ENCODE measurements at places on chromosomes 6 and 20. TPM values are rescaled to one million over a fixed set of nuclear protein-coding genes. Genes with fewer than 3 reads are reported as not detected.

The MYH7B gene
- 0.18 TPM for polyA plus RNA-seq

The DEFB127 gene
- not detected for polyA plus RNA-seq

The HIVEP1 gene
- polyA plus RNA-seq = 8.0 TPM

The GPANK1 gene
- polyA plus RNA-seq = 21.9 TPM

The RALGAPB gene
- polyA plus RNA-seq = 30.0 TPM

The CNBD2 gene
- polyA plus RNA-seq = 9.5 TPM

The CNR1 gene
- 512 TPM for polyA plus RNA-seq

The ZSCAN31 gene
- 2.6 TPM for polyA plus RNA-seq

The TFAP2C gene
- polyA plus RNA-seq = not detected

The ARFGAP1 gene
- polyA plus RNA-seq = 82.0 TPM

The TP53TG5 gene
- polyA plus RNA-seq = not detected

The NFKBIE gene
- polyA plus RNA-seq = 15.1 TPM

The SLC52A3 gene
- polyA plus RNA-seq = not detected

The COL9A3 gene
- polyA plus RNA-seq = 1.0 TPM

The ADGRG6 gene
- polyA plus RNA-seq = 0.37 TPM

The NHSL1 gene
- polyA plus RNA-seq = 1.5 TPM
